CD8-positive, alpha-beta memory T cell (primary cell): ENCODE measurements at places on chromosomes 1 and 21.

DNA sequence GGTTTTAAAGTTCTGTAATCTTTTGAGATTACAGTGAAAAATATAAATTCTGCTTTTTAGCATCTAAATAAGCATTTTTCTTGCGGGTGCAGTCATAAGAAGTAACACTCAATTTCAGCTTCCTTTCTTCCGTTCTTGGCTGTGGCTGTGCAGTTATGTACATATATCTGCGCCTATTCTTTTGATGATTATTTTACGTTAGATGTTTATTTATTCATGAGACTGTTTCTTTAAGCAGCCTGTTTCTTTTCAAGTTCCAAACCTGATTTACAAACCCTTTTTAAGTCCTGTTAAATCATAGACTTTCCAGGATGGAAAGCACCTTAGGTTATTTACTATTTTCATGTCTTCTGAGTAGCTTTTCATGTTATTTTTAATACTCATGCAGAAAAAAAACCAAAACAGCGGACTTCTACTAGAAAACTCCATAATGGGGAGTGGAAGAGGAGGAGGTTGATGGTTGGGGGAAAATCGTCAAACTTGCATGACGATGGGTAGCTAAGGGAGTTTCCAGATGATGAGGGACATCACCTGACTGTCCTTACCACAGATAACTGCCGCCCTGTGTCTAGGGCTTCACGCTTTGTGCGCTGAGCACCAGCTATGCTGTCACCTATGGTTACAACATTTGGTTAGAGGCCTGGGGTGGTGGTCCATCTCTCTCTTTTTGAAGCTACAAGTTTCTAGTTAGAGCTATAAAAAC lies 2.6 kb downstream of the PRDM2 start:
- DNase-seq: peak; percentile 91

DNA sequence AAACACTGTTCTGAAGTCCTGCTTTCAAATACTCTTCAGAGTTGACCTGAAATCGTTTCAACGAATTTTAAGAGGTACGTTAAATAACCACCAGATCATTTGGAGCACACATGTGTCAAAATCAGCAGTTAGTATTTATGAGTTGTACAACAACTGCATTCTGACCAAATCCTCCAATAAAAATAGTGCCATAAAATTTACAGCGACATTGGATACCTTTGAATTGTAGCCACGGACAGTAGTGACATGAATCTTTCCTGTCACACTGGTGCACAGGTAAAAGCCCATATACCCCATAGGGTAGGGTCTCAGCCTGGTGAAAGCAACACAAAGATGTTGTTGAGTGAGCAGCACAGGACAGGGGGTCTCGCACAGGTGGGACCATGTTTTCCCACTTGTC lies 121.5 kb downstream of the CLIC6 start:
- no peak for DNase-seq

GRCh38 chr1:59879574-59879973 lies 47.0 kb downstream of the CYP2J2 start:
- no peak for DNase-seq

GRCh38 chr1:248155927-248156326 lies 11.0 kb downstream of the OR2M5 start:
- no peak for DNase-seq

GRCh38 chr1:213552045-213552444 lies 435.7 kb upstream of the PROX1 start:
- DNase-seq: no peak

DNA sequence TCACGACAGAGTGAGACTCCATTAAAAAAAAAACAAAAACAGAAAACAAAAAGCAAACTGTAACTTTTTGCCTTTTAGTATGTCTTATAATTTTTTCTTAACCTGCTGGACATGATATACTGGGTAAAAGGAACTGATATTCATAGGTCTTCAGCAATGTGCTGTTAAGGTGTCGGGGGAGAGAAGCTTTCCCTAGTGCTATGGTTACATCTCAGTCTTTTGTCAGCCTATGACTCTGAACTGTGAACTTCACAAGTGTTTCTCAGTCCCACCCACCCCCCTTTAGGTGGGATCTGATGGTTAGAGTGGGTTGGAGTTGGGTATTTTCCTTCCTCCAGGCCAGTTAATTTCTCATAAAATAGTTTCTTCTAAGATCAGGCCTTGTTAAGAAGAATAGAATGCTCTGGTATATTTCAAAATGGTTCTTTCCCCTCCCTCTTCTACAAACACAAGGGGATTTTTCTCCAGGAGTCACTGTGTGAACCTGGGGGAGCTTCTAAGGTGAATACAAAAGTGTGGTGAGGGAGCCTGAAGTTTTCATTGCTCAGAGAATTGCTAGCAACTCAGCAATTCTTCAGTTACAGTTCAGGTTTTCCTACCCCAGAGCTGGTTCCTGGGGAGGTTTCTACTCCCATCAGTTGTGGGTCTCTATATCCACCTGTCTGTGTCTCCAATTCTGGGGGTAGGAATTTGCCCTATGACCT lies 16.1 kb upstream of the EDARADD start:
- DNase-seq: no peak

DNA sequence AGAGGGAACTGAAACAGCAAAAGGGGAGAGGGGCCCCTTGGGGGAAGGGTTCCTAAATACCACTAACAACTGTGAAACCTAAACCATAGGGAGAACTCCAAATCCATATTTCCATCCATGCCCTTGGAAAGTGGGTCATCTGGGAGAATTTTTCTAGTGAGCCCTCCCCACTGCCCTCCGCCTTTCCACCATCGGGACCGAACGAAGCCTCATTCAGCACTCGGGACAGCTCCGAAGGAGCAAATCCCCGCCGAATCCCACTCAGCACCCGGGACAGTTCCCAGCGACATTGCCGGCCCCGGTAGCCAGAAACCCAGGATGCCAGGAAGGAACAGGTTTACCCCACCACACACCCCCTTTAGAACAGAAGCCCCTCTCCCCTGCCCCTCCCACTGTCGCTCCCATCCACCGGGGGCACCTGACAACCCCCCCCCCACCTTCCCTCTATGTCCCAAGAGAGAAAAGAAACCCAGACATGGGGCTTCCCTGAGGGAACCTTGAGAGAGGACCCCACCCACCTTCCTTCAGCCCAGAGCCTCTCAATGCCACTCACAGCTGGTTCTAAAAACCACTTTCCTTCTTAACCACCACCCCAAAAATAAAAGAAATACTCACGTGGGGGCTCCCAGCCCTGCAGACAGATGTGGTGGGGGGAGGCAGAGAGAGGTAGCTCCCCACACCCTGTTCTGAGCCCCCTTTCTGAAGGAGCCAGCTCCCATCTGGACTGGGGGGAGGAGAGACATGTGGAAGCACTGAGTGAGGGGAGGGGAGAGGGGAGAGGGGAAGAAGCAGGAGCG lies 4.5 kb downstream of the DLGAP3 start:
- peak; percentile 13 for DNase-seq

GRCh38 chr1:29145739-29146437 lies 22.2 kb upstream of the TMEM200B start:
- no peak for DNase-seq

- DNase-seq: no peak
These were observed 6.3 kb downstream of the FAM20B start for GRCh38 chr1:179031855-179032513.

DNA sequence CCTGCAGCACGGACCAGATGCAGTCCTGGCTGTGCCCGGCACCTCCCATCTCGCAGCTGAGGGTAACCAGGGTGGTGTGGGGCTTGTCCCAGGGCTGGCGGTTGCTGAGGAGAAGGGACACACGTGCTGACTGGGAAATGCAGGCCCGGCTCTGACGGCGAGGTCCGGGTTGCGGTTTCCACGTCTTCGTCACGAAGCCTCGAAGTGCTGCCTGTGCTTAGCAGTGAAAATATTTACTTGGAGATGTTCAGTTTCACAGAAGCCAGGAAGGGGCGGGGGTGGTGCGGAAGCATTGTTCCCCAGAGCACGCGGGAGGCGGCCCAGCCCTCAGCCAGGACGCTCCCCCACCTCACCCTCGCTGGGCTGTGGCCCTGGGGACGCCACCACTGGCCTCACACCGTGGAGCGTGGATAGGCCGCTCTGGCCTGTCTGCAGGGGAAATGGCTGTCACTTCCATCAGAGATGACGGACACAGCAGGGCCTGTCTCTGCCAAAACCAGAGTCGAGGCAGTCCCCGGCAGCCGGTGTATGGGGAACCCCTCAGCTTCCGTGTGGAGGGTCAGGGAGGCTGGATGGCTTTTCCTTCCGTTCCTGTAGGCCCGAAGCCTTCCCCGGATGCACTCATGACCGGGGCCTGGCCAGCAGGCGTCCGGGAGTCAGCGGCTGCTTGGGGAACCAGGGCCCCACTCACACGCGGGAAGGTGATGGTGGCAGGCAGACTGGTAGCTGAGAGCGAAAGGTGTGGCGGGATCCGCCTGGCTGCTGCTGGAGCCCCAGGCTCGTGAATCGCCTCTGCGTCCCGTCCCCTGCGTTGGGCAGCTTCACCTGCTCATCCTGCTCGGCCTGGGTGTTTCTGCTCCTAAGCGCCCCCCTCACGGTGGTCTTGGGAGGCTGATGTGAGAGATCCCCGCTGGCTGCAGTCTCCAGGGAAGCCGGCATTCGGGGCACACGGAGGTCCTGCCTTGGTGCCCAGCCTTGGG lies 14.7 kb upstream of the POFUT2 start:
- no peak for DNase-seq

GRCh38 chr1:184289825-184290550 lies 96.8 kb upstream of the C1orf21 start:
- DNase-seq: no peak

GRCh38 chr21:43206231-43207042 lies 37.6 kb downstream of the CRYAA start:
- no peak for DNase-seq

- no peak for DNase-seq
These were observed 16.7 kb upstream of the AVPR1B start for GRCh38 chr1:206133751-206134415.

GRCh38 chr1:167209044-167209443 lies 11.6 kb upstream of the POU2F1 start:
- DNase-seq: no peak

- DNase-seq: no peak
These were observed 430.1 kb upstream of the ESRRG start for GRCh38 chr1:217153361-217153760.

GRCh38 chr21:38306433-38307141 lies 49.8 kb downstream of the KCNJ15 start:
- DNase-seq: peak; percentile 29

GRCh38 chr21:36466061-36466511 lies 13.8 kb downstream of the CLDN14 start:
- DNase-seq: no peak

DNA sequence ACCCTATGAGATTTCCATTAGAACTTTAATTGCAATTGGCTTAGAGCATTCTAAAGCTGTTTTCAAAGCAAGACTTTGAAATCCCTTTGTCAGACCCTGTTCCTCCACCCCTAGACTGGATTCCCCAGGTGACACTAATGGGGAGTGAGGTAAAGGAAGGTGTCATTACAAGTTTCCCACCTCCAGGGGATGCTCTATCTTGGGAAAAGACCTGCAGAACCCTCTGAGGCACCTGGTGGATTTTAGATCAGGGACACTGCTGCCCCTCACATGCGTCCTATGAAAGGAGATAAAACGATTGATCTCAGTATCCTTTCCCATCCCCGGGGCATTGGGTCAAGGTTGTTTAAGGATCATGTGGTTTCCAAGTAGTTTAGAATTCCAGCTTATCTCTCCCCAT lies 80.3 kb upstream of the RGS4 start:
- no peak for DNase-seq

DNA sequence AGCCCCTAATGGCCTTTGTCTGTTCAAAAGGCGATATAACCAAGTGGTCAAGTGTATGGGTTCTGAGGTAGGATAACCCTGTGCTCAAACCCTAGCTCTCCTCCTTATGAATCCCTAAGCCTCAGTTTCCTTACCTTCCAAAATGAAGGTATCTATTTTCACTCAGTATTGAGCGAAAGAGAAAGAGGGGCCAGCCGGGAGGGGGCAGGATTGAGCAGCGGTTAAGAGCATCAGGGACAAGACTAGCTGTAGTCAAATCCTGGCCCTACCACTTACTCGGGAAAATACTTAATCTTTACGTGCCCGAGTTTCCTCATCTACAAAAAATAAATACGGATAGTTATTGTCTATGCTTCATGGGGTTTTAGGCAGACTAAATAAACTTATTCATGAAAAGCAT lies 25.7 kb downstream of the LY9 start:
- no peak for DNase-seq

GRCh38 chr1:221728037-221728505 lies 13.8 kb downstream of the DUSP10 start:
- no peak for DNase-seq
